Testis (tissue), 5 donors: ENCODE measurements at places on chromosomes 11 and 22. TPM values are rescaled to one million over a fixed set of nuclear protein-coding genes. Genes with fewer than 3 reads are reported as not detected.

PANX3 gene
- 0.43 TPM for total RNA-seq

RIMBP3C gene
- total RNA-seq = 17.5 TPM

ACRV1 gene
- 35.4 TPM for total RNA-seq

SLC22A25 gene
- total RNA-seq = not detected

RAG2 gene
- 0.94 TPM for total RNA-seq

MS4A7 gene
- total RNA-seq = 11.9 TPM

SEPTIN3 gene
- 1.6 TPM for total RNA-seq

MMP13 gene
- not detected for total RNA-seq

INSC gene
- 2.2 TPM for total RNA-seq

LARGE2 gene
- 2.1 TPM for total RNA-seq

GGTLC2 gene
- 2.8 TPM for total RNA-seq

RIBC2 gene
- total RNA-seq = 20.3 TPM

CD3E gene
- 0.50 TPM for total RNA-seq

GRM5 gene
- total RNA-seq = 2.3 TPM

GTSE1 gene
- 10.0 TPM for total RNA-seq

HOATZ gene
- 10.8 TPM for total RNA-seq

PRRG4 gene
- total RNA-seq = 1.1 TPM

NLRP6 gene
- total RNA-seq = 0.31 TPM

DDI1 gene
- 41.1 TPM for total RNA-seq

OR4D5 gene
- total RNA-seq = 5.5 TPM

ZNF214 gene
- 9.9 TPM for total RNA-seq

LMNTD2 gene
- total RNA-seq = 29.2 TPM

IFITM1 gene
- 93.3 TPM for total RNA-seq

P2RX6 gene
- 24.0 TPM for total RNA-seq

OR51B2 gene
- total RNA-seq = 0.74 TPM

TNNI2 gene
- not detected for total RNA-seq

KCNJ5 gene
- 1.5 TPM for total RNA-seq

GLYATL1 gene
- total RNA-seq = 1.4 TPM

SCO2 gene
- 4.1 TPM for total RNA-seq

PIH1D2 gene
- 59.5 TPM for total RNA-seq

GPHA2 gene
- total RNA-seq = 9.4 TPM
